ENCODE measurements at places on chromosomes 2 and 18.

GRCh38 chr2:30439296-30439695 lies 7.8 kb upstream of the LCLAT1 start:
- DNase-seq, result no peak

DNA sequence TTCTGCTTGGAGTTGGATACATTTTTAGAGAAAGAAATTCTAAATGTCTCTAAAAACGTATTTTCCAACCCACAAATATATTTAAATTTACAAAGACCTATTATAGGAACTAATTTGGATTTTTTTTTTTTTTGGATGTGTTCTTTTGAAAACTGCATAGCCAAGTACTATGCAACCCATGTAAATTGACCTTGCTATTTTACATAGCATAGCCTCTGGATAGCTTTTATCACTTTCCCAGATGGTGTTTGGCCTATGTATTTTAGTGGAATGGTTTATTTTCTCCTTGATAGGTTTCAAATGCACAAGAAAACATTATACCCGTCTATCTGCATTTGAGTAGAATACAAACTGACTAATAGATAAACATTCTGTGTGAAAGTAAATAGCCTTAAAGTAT lies 130.0 kb downstream of the FIGN start:
- DNase-seq, result no peak

DNA sequence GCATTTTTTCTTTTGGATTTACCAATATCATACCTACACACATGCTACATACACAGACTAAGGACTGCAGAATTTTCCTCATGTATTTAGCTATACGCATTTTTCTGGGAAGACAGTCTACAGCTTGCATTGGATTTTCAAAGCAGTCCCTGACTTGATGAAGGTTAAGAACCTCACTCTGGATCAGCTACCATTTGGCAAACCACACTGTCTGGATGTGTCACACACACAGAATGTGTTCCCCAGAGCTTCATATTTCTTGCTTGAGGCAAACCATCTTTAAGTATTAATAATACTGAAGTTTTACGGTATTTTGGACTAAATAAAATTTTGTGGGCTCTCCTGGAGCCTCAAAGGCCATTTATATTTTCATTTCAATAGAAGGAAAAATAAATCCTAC lies 102.3 kb downstream of the TCF4 start:
- DNase-seq, result no peak

- no peak for DNase-seq
These were observed 1229.1 kb upstream of the ACVR2A start for GRCh38 chr2:146615778-146616177.

DNA sequence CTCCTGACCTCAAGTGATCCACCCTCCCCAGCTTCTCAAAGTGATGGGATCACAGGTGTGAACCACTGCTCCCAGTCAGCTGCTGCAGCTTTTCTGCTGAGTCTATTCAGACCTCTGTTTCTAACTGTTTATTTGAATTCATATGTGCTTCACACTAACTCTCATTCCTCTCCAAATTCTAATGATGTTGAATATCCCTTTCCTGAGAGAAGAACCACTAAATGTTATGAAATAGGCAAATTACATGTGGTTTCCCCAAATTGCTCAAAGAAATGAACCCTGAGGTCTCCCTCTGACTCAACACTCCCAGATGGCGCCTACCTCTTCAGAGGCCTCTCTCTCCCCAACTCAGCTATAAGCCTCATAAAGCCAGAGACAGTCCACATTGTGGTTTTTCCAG lies 98.6 kb downstream of the IRS1 start:
- no peak for DNase-seq

DNA sequence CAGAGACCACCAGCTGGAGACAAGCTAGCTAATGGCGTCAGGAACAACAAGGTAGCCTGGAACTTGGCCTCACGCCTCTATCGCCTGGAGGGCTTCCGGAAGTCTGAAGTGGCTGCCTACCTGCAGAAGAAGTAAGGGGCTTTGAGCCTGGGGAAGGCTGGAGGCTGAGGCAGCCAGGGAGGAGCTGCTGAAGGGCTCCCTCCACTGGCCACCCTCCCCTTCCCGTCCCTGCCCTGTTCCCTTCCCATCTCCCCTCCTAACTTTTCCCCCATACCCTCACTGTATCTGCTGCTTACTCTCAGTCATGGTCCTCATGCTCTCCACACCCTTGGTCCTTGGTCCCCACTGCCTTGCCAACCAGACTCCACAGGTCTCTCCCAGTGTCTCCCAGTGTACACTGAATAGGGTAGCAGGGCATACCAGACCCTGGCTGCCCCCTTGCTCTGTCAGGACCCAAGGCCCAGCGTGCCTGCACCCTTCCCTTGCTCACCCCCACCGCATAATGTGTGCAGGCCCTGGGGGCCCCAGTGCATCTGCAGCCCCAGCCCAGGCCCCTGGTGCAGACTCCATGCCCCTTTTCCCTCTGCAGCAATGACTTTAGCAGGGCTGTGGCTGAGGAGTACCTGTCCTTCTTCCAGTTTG lies 18.8 kb downstream of the PSD4 start:
- DNase-seq, result no peak

DNA sequence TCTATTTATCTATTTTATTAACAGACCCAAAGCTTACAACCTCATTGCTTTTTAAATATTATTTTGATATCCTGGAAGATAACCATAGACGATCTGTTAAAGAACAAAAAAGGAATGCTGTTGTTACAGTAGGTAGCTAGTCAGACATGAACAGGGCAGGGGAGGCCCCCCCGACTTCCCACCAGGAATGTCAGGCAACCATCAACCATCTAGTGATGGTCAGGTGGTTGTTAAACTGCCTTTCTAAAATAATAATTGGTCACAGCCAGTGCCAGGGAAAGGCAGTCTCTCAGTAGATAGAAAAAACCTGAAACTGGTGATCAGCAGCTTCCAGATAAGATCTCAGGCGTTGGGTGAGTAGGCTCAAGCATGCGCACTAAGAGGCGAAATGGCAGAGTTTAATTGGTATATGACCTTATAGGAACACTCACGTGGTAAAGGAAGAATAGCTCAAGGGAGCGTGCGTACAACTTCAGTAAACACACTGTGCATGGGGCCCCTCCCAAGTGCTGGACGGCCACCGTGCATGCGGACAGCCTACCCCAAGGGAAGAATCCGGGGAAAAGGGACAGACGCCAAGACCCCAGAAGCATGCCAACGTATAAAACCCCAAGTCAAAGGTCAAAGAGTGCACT lies 32.5 kb upstream of the CCL20 start:
- no peak for DNase-seq
